ENCODE measurements at places on chromosomes 3 and 15.

- no peak for DNase-seq
Measured at GRCh38 chr3:117567906-117568305, 858.3 kb downstream of the TUSC7 start.

DNA sequence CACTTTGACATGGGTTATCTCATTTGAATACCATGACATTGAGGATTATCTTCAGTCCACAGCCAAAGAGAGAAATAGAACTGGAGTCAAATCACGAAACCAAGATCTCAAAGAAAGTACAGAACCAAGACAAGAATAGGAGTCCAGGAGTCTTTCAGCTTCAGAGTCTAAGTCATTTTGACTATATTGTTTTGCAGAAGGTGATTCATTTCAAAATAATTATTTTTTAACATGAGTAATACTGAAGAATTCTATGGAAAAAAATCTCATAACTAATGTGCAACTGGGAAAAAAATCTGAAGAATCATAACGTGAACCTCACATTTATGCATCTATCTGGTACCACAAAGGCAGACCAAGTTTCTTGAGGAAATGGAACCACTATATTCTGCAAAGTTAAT, 60.3 kb downstream of the UBE3A start:
- no peak for DNase-seq

DNA sequence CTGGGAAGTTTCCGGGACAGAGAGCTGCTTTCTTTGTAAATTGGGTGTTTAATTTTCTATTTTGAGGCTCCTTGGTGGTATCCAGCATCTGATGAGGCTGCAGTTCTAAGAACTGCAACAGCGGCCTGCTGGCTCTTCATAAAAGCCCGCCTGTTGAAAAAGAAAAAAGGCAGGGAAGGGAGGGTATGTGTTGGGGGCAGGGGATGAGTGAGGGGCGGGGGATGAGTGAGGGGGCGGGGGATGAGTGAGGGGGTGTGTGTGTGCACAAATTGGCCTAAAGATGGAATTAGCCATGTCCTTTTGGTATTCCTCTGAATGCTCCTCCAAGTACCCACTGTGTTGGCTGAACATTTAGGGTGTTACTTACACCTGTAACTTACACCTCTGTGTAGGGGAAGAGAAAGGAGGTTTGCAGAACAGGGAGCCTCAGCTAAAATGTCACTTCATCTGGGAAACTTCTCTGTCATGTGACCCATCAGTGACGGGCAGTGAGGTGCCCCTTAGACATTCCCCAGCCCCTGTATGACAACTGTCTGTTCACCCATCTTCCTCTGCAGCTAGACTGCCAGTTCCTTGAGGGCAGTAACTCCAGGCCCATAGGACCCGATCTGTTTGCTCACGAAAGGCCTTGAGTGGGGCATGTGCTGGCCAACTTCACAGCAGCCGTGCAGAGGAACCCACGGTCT, 57.6 kb downstream of the LRIG1 start:
- DNase-seq: no peak

DNA sequence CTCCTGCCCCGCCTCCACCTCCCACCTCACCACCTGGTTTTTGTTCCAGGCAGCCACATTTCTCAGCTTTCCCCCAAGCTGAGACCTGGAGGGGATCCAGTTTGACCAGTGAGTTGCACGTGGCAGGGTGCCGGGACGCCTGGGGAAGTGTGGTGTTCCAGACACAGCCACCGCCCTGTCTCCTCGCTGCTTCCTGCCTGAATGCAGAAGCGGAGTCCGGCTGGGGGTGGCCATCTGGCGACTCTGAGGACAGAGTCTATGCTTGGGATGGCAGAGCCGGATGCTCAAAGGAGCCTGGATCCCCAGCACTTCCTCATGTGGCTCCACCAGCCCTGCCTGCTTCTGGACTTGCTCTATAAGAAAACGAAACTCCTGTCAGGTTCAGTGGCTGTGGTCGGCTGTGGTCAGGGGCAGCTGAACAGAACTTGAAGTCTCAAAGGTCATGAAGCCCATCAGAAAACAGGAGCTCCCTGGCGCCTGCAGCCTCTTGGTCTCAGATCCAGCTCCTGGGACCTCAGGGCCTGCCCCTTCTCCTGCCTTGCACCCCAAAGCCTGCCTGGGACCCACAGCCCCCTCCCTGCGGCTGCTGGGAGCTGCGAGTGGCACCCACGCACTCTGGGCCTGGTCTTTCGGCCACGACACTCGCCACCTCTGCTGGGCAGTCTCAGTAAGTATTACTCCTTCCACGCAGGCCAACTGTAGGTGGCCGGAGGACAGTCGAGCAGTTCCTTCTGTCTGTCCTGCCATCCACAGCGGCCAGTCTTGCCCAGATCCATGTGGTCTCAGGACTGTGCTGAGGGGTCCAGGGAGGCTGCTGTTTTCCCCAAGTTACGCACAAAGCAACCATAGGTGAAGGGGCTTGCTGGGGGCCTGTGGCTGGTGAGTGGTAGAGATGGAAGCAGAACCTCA, 112.8 kb upstream of the MEF2A start:
- peak; percentile 92 for DNase-seq

DNA sequence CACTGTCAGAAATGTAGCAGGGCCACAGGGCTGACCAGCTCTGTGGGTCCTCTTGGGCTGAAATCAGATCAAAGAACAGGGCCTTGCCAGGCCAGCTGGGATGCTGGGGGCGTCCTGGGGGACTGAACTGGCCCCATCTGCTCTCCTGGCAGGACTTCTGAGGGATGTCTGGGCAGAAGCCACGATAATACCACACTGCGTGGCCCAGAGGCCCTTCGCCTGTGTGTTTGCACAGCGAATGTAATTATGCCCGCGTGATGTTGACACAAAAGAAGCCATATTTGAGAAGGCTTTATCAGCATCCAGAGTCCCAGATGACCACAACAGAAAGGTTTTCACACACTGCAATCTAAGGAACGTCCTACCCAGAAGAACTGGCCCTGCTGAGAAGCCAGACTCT, 174.0 kb downstream of the RAB11A start:
- DNase-seq: no peak

GRCh38 chr3:140899363-140899762, 42.3 kb upstream of the SLC25A36 start:
- no peak for DNase-seq

- no peak for DNase-seq
Measured at GRCh38 chr15:98899272-98900021, 108.1 kb downstream of the PGPEP1L start.

DNA sequence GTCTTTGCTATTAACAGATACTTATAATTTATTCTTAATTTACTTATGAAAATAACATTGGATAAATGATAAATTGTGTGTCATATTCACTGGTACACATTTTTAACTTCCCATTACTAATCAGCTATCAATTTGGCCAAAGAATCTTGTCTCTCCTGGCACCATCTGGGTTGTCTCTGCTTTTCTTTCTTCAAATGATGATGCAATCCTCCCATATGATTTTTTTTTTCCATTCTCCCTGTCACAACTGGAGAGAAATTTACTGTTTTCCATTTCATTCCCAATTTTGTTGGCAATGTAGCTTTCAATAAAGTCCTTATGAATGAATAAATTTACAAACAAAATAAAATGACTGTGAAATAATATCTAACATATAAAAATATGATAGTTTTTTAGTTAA, 743.7 kb upstream of the EPHA6 start:
- DNase-seq: no peak

DNA sequence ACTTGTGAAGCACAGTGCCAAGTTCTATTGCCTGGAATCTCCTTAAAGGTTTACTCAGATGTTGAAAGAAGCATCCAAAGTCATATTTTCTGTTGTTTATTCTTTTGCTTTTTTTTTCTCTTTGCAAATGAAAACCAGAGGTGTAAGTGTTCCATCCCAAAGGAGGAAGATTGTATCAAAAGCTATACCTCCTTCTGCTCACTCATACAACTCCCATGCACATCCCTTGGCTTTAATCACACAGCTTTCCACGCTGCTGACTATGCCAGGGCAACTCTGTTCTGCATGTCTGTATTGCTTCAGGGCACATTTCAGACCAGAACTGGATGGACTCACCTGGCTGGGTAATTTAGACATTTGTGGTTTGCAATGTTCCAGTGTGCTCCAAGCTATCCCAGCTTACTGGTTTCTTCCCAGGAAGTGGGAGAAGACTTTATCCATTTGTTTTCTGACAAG, 399.6 kb upstream of the TBL1XR1 start:
- no peak for DNase-seq

- DNase-seq: no peak
Measured at GRCh38 chr3:186497608-186498007, 46.6 kb downstream of the CRYGS start.

GRCh38 chr3:76685858-76686257, 354.0 kb upstream of the ROBO2 start:
- no peak for DNase-seq

DNA sequence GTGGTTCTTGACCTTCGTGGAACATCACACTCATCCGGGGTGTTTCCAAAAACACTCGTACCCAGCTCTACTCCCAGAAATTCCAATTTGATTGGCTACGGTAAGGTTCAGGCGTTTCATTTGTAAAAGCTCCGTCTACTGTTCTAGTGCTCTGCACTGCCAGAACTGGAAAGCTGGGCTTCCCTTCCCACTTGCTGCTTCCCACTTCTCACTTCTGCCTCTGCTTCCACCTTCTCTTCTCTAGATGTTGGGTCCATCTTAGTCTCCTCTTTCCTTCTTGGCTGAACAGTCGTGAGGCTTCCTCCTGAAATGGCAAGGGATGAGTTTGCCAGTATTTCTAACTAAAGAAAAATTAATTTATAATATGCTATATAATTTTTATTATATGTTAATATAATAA, 29.8 kb upstream of the RHCG start:
- no peak for DNase-seq

DNA sequence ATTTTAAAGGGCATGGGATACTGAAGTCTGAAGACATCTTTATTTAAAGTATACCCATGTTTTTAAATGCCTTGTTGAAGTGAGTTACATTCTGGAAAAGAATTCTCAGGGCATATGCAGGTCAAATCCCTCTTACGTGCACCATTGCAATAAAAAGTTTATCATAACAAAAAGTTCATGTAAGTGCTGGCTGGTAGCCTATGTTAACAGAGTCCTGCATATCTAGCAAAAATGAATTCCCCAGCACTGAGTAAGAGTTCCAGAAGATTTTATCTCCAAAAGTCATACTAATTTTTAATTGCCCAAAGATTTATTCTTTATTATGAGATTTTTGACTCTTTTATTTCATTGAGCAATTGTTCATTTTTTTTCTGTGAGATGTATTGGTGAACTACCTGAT, 104.7 kb upstream of the ROBO1 start:
- no peak for DNase-seq

DNA sequence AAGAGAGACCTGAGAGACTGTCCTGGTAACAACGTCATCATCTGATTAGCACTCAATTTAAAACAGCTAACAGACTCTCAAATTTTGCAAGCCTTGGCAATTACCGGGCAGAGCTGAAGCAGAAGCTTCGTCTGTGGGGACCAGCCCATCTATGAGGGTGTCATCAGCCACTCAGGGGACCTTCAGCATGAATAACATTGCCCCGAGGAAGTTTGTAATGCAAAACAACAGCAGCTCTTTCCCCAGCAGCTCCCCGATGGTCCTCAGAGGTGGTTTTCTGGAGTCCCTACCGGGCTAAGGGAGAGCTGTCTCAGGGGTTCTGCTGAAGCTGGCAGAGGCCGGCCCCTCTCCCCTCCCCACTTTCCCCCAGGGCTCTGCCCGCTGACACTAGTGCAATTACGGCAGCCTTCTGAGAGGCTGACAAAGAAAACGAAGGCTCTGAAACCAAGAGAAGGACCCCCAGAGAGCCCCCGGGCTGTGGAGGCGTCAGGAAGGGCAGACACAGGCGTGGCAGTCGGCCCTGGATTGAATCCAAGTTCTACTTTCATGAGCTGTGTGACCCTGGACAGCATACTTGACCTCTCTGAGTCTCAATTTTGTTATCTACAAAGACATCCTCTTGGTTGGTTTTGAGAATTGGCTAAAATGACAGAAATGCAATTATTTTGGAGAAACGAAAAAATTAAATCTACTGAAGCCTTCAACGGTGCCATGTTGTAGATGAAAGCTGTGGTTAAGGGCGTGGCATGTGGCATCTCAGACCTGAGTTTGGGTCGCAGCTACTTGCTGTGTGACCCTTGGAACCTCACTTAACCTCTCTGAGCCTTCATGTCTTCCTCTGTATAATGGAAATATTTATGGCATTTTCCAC, 102.1 kb upstream of the TLE3 start:
- no peak for DNase-seq

- no peak for DNase-seq
Measured at GRCh38 chr3:65758876-65759598, 279.7 kb downstream of the MAGI1 start.

DNA sequence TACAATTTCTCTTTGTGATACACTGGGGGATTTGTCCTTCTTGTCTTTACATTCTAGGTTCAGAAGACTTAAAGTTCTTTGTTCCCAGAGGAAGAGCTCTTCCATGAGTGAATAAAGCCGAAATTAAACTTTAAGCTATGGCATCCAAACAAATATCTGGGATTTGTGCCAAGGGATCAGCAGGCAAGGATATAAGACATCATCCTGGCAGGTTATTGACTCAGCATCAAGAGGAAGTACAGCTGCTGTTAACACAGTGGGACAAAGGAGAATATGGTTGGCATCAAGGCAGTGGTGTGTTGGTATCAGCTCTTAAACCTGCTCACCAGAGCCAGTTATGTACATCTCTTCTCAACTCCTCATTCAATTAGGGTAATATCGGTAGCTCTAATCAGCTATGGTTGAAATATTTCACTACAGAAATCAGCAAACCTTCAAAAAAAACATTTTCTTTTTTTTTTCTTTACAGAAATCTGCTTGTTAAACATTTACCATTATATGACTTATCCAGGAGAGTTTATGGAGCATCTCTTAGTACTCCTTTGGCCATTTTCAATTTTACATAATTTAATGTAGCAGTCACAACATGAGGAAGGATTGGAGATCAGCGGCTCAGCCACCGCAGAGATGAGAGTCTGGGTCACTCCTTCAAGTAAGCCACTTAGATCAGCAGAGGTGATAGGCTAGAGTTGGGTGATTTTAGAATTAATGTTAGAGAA, 1198.6 kb upstream of the EPHA6 start:
- no peak for DNase-seq

DNA sequence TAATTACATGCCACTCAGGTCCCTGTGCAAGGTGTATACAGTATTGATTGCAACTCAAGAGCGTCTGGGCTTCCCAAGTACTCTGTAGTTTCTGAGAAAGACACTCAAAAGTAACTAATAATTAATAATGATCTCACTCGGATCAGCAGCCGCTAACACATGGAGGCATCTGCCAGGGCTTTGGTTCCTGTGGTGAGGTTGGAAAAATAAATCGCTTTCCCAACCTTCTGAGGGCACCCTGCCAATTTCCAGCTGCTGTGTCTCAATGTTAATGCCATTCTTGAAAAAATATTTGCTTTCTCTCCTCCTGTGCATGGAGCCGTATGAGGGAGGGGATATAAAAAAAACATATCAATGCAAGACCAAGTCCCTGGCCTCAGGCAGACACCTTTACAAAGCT, 116.5 kb upstream of the SLC2A2 start:
- DNase-seq: no peak
